RPMI7951 (cell line): ENCODE measurements at places on chromosomes 11 and 22. TPM values are rescaled to one million over a fixed set of nuclear protein-coding genes. Genes with fewer than 3 reads are reported as not detected.

- DNase-seq = no peak
Observed at GRCh38 chr22:49536571-49537131, 291.0 kb downstream of the BRD1 start.

DNA sequence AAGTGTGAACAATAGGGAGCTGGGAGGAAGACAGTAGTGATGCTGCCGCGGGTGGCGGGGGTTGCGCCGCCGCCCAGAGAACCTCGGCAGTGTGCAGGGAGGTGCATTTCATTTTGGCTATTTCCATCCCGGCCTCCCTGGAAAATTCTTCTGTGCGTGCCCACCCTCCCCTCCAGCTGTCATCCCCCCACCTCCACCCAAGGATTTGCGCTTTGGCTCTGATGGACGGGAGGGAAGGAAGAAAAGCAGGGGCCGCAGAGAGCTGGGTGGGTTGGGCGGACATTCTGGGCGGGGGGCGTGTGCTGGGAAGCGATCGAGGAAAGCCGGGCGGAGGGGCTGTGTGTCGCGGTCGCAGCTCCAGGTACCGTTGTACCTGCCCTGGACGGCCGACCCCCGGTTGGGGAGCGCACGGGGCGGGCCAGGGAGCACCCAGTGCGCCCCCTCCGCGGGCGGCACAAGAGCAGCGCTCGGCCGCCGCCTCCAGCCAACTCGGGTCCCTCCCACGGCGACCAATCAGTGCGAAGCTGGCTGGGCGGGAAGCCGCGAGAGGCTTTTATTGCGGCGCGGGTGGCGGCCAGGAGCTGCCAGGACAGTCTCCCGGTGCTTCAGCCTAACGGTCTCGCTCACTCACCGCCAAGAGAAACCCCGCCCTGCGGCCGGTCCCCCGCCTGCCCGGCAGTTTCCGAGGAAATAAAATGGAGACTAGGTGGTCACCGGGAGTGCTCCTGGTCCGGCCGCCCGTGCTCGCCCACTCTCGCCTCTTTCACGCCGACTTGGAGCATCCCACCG is 1.6 kb downstream of the NCAM1 start:
- DNase-seq = peak; percentile 90

DNA sequence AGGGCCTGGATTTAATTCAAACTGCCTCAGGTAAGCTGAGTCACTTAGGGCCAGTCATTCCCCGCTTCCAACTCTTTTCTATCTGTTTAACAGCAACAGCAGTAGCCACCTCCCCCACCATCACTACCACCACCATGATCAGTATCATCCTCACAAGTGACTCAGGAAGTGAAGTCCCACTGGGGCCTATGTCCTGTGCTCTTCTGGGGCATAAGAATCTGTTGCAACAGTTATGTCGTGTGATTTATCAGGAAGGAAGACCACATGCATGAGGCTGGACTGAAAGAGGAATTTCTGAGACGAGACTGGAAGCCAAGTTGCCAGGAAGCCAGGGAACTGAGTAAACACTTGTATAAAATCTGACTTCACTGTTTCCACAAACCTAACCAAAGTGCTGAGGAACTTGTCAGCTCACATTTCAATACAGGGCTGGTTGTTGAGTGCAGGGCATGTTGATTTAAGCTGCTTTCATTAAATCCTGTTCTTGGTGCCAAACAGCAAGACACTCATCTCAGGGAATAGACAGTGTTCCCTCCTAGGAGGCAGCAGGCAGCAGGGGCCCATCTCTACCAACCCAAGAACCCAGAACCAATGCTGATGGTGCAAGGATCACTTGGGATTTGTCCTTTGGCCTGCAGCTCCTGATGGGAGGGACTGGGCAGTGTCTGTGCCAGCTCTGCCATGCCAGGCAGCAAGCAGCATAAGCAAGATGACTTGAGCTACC is 226.7 kb upstream of the NARS2 start:
- peak; percentile 99 for DNase-seq

GRCh38 chr22:48440673-48441552 is 1386.8 kb downstream of the BRD1 start:
- DNase-seq = no peak

Gene APOBEC3H
- total RNA-seq = not detected in 2 replicates

DNA sequence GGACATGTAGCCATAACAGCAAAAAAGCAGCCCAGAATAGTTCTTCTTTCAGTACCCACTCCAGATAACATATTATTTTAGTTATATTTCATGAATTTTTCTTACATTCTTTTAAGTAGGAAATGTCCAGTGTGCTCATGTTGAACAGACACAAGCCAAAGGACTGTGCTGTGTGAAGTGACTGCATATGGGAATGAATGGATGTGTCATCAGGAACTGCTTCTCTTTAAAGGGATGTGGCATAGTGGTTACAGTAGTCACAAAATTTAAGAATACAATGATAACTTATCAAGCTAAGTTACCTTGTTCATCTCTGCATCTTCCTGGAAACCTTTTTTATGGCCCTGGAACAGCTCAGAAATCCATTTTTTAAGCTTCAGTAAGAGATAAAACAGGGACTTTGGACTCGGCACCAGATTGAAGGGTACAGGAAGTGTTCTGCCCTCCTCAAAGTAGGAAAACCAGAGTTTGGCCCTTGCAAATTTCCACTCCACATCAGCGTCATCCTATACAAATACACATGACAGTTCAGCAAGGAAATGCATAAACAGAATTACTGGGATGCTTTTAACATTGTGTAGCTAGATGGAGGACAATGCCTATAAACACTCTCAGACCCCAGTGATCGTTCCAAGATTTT is 112.8 kb downstream of the TRPC6 start:
- DNase-seq = peak; percentile 13

DNA sequence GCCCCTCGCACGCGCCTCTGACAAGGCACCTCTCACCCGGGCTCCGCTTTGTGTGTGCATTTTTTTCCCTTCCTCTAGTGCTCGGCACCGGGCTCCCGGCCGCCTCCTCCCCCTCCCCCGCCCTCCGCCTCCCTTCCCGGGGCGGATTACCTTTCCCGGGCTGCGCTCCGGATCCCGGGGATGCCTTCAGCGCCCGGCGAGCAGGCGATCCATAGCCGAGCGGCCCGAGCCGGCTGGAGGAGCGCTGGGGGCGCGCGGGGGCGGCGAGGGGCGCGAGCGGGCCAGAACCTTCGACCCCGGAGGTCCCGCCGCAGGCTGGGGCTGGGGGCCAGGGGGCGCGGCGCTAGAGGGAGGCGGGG is 282 bp downstream of the MPPED2 start:
- DNase-seq = no peak

Gene HORMAD2
- total RNA-seq = not detected in 2 replicates

DNA sequence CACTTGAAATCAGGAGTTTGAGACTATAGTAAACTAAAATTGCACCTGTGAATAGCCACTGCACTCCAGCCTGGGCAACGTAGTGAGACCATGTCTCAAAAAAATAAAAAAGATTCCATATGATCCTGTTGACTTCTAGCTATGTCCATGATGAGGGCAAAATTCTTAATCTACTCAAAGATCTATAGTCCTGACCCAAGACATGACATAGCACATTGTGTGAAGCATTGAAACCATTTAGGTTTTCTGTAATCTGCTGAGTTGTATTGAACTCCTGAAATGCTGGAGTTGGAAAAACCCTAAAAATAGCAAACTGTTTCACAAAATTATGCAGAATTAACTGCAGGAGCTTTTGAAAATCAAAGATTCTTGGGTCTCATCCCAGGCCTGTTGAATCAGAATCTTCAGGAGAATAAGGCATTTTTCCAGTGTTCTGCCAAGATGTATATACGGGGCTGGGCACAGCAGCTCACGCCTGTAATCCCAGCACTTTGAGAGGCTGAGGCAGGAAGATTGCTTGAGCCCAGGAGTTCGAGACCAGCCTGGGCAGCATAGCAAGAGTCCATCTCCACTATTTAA is 29.8 kb upstream of the LDHA start:
- no peak for DNase-seq

Gene NPTXR
- total RNA-seq = 0.12 and 0.39 TPM in 2 replicates

GRCh38 chr11:61587541-61587941 is 6.7 kb upstream of the SYT7 start:
- no peak for DNase-seq

Gene CCDC87
- 0.10 and 0.84 TPM in 2 replicates for total RNA-seq

- no peak for DNase-seq
Observed at GRCh38 chr11:9367551-9367950, 16.9 kb upstream of the IPO7 start.

Gene F2
- total RNA-seq = not detected in 2 replicates

DNA sequence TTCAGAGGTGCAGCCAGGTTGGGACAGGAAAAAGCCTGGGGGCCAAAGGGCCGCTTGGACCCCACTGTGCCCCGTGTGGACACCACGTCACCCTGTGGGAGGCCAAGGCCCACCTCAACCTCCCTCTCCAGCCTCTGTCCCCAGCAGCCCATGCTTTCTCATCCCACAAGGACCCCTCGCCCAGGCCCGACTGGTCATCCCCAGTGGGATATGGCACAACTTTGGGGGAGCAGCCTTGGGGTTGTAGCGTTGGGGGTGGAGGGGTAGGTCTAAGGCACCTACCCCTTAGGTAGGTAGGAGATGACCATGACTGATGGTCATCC is 44.0 kb downstream of the IGF2 start:
- no peak for DNase-seq

- no peak for DNase-seq
Observed at GRCh38 chr11:103332409-103332808, 223.2 kb downstream of the DYNC2H1 start.

DNA sequence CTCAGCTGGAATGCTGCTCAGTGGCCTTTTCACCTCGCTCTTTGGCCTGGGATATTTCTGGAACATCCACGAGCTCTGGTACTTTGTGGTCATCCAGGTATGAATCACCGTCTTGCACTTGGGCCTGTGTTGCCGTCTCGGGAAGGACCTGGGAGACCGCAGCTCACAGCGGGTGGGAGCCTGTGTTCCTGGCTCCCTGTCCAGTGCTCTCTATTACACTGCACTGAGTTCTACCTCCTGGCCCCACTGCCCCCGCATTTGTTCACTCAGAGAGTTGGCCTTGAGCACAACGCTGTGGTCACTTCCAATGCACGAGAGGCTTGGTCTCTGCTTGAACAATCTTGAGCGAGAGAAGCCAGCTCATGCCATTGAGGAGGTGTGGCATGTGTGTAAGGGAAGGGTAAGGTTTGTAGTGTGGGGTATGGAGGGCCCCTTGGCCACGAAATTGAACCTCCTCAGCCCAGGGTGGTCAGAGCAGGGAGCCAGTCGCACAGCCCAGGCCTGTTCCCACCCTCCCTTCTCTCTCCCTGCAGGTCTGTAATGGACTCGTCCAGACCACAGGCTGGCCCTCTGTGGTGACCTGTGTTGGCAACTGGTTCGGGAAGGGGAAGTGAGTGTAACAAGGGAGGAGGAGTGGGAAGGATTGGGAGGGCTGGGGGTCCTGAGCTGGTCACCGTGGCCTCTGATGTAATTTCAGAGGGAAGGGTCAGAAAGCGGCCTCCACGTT is 16.2 kb downstream of the SLC37A2 start:
- DNase-seq = peak; percentile 99

Gene RELA
- total RNA-seq = 33.3 and 34.2 TPM in 2 replicates

GRCh38 chr11:115873813-115874212 is 369.6 kb upstream of the CADM1 start:
- no peak for DNase-seq

- DNase-seq = peak; percentile 58
Observed at GRCh38 chr11:34234086-34234740, 123.6 kb downstream of the ABTB2 start.

DNA sequence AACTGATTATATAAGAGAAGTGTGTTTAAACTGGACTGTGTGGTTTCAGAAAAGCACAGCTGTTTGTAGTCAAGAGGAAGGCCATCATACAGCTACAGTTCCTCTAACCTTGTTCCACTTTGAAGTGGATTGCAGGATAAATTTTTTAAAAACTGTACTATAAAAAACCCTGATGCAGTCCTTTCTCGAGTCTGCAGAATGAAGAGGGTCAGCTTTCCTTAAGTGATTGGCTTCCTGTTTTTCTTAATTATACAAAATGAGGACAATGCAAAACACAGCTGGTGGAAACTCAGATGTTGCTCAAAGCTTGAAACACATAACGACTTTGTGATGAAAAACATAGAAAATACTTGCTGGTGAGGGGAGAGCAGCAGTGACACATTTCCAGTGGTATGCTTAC is 1060.5 kb downstream of the DLG2 start:
- DNase-seq = no peak

Gene DTX4
- 0.48 and 0.49 TPM in 2 replicates for total RNA-seq

Gene MUC5AC
- not detected in 2 replicates for total RNA-seq

DNA sequence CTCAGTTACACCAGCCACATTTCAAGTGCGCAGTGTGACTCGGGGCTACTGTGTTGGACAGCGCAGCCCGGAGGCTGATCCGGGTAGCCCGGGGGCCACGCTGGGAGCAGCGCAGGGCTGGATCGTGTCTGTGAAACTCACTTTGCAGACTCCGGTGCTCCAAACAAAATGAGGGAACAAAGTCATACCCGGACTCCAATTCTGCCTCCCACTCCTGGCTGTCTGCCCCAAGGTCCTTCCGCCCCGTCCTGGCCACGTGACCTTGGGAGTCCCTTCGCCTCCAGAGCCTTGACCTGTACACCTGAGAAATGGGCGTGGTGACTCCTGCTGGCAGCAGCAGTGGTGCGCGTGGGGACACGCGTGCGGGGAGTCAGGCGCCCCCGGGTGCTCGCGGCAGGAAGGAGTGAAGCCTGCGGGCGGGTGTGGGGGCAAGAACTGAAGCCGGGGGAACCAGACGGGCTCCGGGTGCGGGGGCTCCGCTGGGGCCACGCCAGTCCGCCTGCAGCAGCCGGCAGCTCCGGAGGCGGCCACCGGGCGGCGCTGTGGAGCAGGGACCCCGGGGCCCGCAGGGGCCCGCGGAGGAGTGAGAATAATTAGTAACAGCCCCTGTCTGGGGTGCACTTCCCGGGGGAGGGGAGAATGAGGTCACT is 42.4 kb downstream of the KCNJ4 start:
- DNase-seq = no peak

Gene KLHDC7B
- not detected in 2 replicates for total RNA-seq

Gene GGTLC3
- not detected in 2 replicates for total RNA-seq

Gene P2RY6
- total RNA-seq = 6.0 and 9.9 TPM in 2 replicates

DNA sequence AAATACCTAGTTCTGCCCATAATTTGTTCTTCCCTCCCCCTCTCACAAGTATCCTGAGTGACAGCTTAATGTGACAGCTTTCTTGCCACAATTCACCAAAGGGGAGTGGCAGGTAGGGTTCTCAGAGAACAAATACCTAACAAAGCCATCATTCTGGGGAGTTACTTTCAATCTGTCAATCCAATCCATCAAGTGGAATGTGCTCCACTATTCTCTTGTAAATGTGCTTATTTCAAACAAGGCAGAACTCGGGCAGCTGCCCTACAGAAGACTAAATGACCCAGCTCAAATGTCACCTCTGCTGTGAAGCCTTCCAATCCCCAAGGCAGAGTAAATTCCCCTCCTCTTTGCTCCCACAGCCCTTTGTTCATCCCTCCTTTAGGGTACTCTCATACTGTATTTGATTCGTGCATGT is 27.8 kb downstream of the LGR4 start:
- DNase-seq = no peak

DNA sequence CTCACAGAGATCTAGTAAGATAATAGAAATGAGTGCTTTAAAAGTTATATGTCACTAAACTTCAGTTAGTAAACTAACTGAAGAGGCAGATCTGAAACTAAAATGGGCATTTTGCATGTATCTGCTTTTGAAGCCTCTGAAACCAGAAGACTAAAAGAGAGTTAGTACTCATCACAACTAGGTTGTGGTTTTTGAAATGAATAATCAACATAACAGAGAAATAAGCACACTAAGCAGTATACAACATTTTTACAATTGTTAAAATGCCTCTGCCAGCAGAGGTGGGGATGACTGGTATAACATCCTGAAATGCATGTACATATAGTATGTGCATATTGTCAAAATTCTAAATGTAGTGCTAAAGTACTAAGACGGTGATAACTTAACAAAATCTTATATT is 564.5 kb downstream of the DLG2 start:
- DNase-seq = no peak

Gene ZBTB16
- not detected in 2 replicates for total RNA-seq
